ENCODE measurements at places on chromosomes 3 and 15.

DNA sequence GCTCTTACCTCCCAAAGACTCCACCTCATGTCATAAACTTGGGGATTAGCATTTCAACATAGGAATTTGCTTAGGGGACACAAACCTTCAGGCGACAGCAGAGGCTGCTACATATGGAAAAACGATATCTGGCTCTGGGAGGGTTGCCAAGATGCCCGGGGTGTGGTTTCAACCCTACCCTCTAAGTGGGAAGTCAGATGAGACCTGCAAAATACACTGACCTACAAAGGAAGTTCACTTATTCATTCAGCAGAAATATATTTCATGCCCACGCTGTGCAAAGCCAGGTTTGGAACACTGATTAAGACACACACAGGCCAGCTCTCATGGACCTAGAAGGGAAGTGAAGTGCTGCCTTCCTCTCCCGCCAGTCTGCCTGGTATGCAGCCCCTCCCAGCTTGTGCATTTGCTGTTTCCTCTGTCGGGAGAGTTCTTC lies 239.3 kb downstream of the FEZF2 start:
- DNase-seq: peak; percentile 38

GRCh38 chr3:18864933-18865731 lies 283.2 kb upstream of the KCNH8 start:
- no peak for DNase-seq

DNA sequence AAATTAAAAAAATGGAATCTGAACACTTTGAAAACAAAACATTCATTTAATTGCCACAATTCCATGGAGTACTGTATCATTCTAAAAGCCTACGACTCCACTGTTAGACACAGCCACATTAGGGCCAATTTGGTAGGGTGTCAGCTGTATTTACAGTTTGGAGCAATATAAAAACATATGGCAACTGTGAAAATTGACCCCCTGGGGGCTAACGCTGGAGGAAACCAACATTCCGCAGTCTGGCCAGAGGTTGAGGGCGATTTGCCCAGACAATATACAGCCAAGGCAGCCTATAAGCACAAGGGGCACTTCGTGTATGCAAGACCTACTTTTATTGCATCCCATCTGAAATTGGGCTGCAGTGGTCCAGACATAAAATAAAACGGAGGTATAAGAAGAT lies 476.5 kb upstream of the WNT5A start:
- DNase-seq: no peak

DNA sequence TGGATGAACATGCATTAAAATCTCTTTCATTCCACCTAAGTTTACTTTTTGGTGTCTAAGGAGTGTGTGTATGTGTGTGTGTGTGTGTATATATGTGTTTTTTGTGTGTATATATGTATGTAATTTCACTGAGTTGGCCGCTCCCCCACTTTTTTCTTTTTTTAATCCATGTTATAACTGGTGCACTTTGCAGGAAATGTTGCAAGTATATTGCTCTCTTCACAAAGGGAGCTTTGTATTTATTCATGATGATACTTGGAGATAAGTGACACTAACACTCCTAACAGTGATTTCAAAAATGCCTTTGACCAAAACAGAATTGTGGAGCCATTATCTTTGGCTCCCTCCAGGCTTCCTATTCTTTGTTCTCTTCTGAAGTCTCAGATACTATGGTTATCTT lies 95.8 kb downstream of the FNDC3B start:
- no peak for DNase-seq

DNA sequence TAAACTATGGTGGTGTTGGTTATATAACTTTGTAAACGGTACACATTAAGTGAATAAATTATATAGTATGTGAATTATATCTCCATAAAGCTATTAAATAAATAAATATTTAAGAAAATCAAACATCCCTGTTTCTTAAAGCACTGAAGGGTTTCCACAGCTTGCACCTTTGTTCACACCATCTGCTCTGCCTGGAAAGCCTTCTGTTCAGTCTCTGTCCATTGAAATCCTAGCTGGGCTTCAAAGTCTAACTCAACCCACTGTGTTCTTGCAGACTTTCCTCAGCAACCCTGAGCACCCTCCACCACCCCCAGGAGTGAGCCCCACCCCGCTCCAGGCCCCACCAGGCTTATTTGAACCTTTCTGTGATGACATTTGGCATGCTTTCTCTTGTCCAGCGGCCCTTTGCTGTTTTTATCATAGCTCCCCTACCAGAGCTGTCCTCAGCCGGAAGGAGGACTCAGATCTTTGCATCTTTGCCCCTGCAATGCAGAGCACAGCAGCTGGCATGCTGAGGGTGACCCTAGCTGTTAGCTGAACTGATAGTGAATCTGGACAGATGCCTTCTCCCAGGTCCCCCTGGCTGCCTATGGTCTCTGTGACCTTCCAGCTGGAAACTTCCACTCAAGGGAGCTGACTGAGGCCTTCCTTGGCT lies 105.2 kb downstream of the DAPK2 start:
- no peak for DNase-seq

All from choroid plexus epithelial cell (primary cell).